ENCODE measurements at places on chromosomes 6 and 20.

- H3K36me3 ChIP-seq = peaks cover 14% of the 10 kb centered on the region
- no peaks in the 10 kb centered on the region for H3K27me3 ChIP-seq
- peaks cover 23% of the 10 kb centered on the region for H3K4me1 ChIP-seq
- H3K4me3 ChIP-seq = peak overlapping the region; percentile 96
Measured at GRCh38 chr20:35283441-35284266, 918 bp downstream of the EIF6 start.

DNA sequence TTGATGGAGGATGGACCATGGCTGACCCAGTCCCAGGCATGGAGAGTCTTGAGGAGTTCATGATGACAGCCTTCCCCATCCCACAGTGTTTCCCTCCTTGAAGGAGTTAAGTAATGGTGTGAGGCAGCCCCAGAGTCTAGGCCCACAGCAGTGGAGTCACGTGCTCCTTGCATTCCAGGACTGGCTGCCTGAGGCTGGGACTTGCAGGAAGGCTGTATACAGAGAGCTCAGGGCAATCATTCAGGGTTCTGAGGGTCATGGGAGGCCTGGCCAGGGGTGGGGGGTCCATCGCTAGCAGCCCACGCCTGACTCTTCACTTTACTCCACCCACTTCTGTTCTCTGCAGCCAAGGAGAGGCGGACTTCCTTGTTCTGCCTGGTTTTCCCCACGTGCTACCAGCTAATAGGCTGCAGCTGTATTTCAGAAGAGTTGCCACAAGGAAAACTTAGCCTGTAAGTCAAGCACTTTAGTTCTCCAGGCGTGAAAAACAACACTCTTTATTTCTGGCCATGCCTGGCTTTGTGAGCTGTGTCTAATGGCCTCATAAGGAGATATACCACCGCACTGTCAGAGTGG is 272.5 kb downstream of the DHX35 start:
- DNase-seq = no peak
- no peaks in the 10 kb centered on the region for H3K36me3 ChIP-seq
- H3K27me3 ChIP-seq = peaks cover 28% of the 10 kb centered on the region
- H3K4me3 ChIP-seq = no peak overlapping the region
- no peak overlapping the region for H3K27ac ChIP-seq

GRCh38 chr20:47735412-47736400 is 49.6 kb downstream of the SULF2 start:
- no peak overlapping the region for H3K4me3 ChIP-seq
- H3K4me1 ChIP-seq = no peaks in the 10 kb centered on the region
- DNase-seq = no peak
- H3K27me3 ChIP-seq = no peaks in the 10 kb centered on the region
- H3K36me3 ChIP-seq = peaks cover 24% of the 10 kb centered on the region

DNA sequence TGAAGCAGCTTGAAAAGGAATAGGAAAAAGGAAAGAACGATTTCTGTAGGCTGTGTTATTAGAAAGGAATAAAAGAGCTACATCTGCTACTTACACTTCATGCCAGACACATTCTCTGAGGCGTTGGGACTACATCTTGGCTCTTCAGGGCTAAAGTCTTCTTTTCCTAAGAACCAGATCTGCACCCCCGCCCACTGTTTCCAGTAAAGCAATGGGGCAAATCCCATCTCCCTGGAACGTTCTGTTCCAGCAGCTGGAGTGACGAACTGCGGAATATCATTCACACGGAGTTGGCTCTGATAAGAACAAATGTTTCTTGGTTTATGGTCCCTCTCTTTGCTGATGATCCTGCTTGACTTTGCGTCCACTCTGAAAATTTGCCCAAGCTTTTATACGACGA is 26.9 kb downstream of the FAM50B start:
- H3K27me3 ChIP-seq = peaks cover 2% of the 10 kb centered on the region
- no peak for DNase-seq
- peaks cover 11% of the 10 kb centered on the region for H3K4me1 ChIP-seq

DNA sequence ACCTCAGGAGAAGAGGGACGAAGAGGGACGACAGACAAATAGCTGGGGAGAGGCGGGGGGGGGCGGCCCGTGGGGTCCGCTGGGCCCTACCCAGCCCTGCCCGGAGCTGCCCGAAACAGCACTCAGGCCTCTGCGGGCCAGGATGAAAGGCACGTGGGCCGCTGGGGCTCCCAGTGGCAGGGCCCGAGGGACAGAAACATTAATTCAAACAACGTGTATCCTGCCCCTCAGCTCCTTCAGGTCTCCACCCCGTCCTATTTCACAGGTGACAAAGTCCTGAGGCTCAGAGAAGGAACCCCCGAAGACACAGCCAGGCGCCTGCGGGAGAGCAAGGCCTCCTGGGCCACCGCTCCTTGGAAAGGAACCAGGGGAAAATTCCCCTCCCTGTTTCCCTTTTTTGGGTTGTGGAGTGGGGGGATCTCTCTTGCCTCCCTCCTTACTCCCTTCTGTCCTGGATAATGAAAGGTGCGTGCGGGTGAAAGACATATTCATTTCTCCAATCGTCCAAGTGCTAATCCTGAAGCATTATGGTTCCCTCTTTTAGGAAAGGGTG is 93.3 kb downstream of the RNASET2 start:
- no peak for DNase-seq
- peaks cover 44% of the 10 kb centered on the region for H3K27me3 ChIP-seq
- peaks cover 4% of the 10 kb centered on the region for H3K4me1 ChIP-seq
- no peak overlapping the region for H3K27ac ChIP-seq
- no peaks in the 10 kb centered on the region for H3K36me3 ChIP-seq
- peak overlapping the region; percentile 87 for H3K4me3 ChIP-seq

DNA sequence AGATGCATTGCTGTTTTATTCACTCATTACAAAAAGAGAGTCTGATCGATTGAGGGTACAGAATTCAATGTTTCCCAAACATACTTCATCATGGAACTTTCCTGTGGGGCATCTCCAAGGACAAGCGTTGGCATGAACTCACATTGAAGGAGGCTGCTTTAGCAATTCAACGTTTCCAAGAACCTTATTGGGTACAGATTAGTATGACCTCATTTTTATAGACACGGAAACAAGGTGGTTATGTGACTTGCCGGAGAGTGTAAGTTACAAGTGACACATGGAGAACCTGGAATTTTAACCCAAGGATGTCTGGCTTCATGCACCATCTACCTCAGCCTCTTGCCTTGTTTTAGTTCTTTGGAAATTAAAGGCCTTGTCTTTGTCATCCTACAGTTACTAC is 8.8 kb downstream of the GPR31 start:
- H3K4me3 ChIP-seq = no peak overlapping the region
- DNase-seq = no peak
- H3K36me3 ChIP-seq = no peaks in the 10 kb centered on the region
- H3K27me3 ChIP-seq = peaks cover 84% of the 10 kb centered on the region
- H3K4me1 ChIP-seq = peaks cover 10% of the 10 kb centered on the region

GRCh38 chr6:112429226-112429625 is 82.1 kb downstream of the RFPL4B start:
- no peaks in the 10 kb centered on the region for H3K27me3 ChIP-seq
- H3K4me1 ChIP-seq = peaks cover 7% of the 10 kb centered on the region
- no peak overlapping the region for H3K4me3 ChIP-seq
- no peak overlapping the region for H3K27ac ChIP-seq
- H3K36me3 ChIP-seq = peaks cover 2% of the 10 kb centered on the region

DNA sequence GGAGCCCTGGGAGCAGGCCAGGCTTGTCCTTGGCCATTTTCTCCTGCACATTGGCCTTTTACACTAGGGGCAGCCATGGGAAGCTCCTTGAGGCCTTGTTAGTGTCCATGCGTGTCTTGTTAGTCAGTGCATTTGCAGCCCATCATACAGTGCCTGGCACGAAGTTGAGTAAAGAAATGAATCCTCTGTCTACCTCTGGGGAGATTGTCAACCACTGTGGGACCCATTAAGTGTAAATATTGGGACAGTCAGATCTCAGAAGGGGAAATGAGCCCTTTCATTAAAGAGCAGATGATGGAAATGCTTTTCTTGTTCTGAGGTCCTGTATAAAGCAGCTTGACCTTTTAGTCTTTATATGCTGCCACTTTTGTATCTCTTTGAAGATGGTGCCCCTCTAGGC is 33.9 kb downstream of the SOBP start:
- H3K27ac ChIP-seq = no peak overlapping the region
- no peaks in the 10 kb centered on the region for H3K27me3 ChIP-seq
- H3K4me3 ChIP-seq = no peak overlapping the region
- H3K36me3 ChIP-seq = peaks cover 4% of the 10 kb centered on the region
- no peak for DNase-seq
- H3K4me1 ChIP-seq = no peaks in the 10 kb centered on the region

GRCh38 chr20:63212792-63213191 is 3.1 kb downstream of the YTHDF1 start:
- no peaks in the 10 kb centered on the region for H3K27me3 ChIP-seq
- H3K27ac ChIP-seq = no peak overlapping the region
- peaks cover 27% of the 10 kb centered on the region for H3K36me3 ChIP-seq
- DNase-seq = no peak

DNA sequence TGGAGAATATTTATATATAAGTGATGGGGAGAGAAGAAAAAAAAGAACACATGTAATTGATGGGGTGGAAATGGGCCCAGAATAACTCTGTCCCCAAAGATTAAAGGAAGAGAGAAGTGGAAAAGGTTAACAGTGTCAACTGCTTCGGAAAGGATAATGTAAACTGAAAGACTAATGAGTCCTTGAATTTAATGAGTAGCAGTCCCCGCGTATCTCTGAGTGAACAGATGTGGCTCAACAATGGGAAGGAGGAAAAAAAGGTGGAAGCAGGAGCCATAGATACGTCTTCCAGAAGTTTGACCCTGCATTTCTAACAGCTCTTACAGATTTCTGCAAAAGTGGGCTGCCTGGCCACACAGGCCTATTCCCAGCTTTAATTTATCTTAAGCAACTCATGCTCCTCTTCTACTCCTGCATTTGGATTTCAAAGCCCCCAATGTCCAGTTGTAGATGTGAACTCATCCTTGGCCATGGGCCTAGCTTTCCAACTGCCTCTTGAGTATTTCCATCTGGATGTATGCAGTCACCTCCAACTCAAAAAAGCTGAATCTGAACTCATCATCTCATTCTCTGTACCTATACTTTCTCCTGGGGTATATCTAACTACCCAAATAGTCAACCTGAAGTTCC is 61.3 kb downstream of the DST start:
- no peaks in the 10 kb centered on the region for H3K27me3 ChIP-seq
- H3K36me3 ChIP-seq = peaks cover 7% of the 10 kb centered on the region
- no peak for DNase-seq
- H3K4me3 ChIP-seq = no peak overlapping the region

DNA sequence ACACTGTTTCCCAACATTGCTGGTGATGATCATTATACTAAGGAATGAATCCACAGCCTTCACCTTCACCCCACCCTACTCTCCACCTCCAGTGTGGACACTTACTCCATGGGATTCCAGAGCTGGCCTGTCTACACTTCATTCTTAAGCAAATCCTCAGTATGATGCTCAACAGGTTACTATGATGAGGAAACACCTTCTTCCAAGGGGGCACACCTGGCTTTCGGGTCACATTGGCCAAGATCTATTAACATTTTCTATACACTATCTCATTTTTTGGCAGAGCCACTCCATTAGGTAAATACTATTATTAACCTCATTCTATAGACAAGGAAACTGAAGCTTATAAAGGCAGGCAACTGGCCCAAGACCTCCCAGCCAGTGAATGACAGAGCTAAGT is 8.0 kb upstream of the EPPIN start:
- H3K36me3 ChIP-seq = no peaks in the 10 kb centered on the region
- H3K4me3 ChIP-seq = no peak overlapping the region
- no peaks in the 10 kb centered on the region for H3K4me1 ChIP-seq

GRCh38 chr20:34705397-34706301 is 1.5 kb downstream of the TP53INP2 start:
- no peak overlapping the region for H3K27ac ChIP-seq
- DNase-seq = no peak

DNA sequence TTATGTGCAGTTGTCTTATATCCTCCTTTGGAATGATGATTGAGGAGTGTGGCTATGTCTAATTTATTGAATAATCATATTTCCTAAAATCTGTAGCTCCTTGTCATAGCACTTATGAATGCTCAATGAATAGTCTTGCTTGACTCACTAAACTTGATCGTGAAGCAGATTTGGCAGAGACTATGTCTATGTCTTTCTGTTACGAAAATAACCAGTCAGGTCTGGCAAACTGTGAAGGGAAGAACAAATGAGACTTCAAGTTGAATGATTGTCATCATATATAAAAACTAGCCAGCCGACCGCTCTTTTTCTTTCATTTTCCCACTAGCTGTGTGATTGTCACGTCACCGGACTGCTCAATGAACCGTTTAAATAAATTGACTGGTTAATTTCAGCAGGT is 1303.9 kb upstream of the GJE1 start:
- H3K27ac ChIP-seq = no peak overlapping the region
- no peak overlapping the region for H3K4me3 ChIP-seq
- H3K36me3 ChIP-seq = no peaks in the 10 kb centered on the region
- no peaks in the 10 kb centered on the region for H3K4me1 ChIP-seq

GRCh38 chr6:42452171-42453030 is 675 bp upstream of the TRERF1 start:
- DNase-seq = peak; percentile 72
- H3K4me3 ChIP-seq = peak overlapping the region; percentile 95
- H3K4me1 ChIP-seq = peaks cover 44% of the 10 kb centered on the region
- H3K27ac ChIP-seq = peak overlapping the region; percentile 95
- H3K27me3 ChIP-seq = no peaks in the 10 kb centered on the region
- peaks cover 4% of the 10 kb centered on the region for H3K36me3 ChIP-seq

DNA sequence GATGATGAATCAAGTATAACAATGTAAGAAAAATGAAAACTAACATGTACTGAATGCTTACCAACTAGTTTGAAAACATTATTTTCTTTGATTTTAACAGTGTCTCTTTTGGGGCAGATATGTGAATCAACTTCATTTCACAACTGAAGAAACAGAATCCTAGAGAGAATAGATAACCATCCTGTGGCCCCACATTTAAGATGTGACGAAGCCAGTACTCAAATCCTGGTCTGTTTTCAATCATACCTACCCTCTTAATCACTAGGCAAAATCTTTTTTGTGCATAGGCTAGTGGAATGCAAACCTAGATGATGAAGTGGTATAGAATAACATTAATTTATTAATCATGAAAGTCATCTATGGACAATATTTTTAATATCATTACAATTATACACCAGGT is 371.6 kb upstream of the EPHA7 start:
- no peak for DNase-seq
- no peak overlapping the region for H3K27ac ChIP-seq
- no peaks in the 10 kb centered on the region for H3K4me1 ChIP-seq
- no peaks in the 10 kb centered on the region for H3K36me3 ChIP-seq
- H3K4me3 ChIP-seq = no peak overlapping the region

GRCh38 chr20:32807706-32808105 is 12.0 kb upstream of the MAPRE1 start:
- H3K4me1 ChIP-seq = peaks cover 12% of the 10 kb centered on the region
- H3K27ac ChIP-seq = no peak overlapping the region
- peaks cover 6% of the 10 kb centered on the region for H3K36me3 ChIP-seq
- no peak for DNase-seq

GRCh38 chr6:108568101-108568500 is 7.4 kb downstream of the FOXO3 start:
- H3K4me1 ChIP-seq = peaks cover 34% of the 10 kb centered on the region
- H3K36me3 ChIP-seq = peaks cover 37% of the 10 kb centered on the region
- DNase-seq = no peak
- H3K27me3 ChIP-seq = peaks cover 3% of the 10 kb centered on the region
- H3K4me3 ChIP-seq = no peak overlapping the region
